ENCODE measurements at places on chromosomes 13 and 19. TPM values are rescaled to one million over a fixed set of nuclear protein-coding genes. Genes with fewer than 3 reads are reported as not detected.

GRCh38 chr19:34128558-34129250, 43.6 kb upstream of the LSM14A start:
- DNase-seq: no peak

DNA sequence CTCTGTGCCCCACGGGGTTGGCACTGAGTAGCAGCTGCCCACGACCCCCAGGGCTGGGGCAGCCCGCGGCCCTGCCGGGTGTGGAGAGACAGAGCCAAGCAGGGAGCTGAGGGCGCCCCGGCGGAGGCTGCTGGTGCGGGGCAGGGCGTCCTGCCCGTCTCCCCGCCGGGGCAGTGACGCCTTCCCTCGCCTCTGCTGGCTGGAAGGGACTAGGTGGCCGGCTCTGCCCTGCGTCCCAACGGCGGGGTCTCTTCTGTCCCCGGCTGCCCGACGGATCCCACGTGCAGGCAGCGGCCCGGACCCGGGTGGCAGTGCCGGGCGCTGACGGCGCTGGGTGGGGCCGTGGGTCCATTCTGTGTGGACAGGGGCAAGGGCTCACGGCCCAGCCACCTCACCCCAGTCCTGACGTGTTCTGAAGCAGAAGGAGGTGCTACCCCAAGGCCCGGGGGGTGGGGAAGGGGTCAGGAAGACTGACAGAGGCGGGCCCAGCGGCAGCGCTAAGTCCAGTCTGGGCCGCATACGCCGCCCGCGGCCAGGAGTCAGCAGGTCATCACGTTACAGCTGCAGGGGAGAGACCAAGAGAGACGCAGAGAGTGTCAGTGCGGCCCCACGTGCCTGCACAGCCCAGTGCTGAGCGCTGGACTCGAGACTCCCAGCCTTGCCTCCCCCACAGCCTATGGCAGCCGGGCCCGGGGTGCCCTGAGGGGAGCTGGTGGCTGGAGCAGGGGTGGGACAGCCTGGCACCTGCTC, 15.1 kb upstream of the PLPP2 start:
- DNase-seq: no peak

DNA sequence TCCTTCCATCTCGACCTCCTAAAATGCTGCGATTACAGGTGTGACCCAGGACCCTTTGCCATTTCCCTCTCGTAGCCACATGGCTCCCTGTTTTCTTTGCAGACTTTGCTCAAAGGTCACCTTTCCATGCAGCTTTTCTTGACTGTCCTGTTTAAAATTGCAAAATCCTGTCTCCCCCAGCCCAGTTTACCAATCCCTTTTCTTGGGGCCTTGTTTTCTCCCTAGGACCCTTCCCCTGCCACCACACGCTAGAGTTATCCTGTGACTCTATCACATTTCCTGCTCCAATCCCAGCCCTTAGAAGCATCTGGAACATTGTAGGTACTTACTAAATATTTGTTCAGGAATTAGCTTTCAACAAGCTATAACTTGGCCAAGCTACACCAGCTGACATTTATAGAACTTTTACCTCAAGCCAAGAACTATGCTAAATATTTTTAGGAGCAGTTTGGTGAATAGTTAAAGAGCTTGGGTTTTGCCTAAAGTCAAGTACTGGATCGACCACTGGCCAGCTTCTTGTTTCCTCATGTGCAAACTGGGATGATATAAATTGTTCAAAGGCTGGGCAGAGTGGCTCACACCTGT, 9.1 kb upstream of the SERTAD3 start:
- no peak for DNase-seq

GRCh38 chr13:49459580-49459979, 15.5 kb downstream of the SETDB2 start:
- DNase-seq: no peak

DNA sequence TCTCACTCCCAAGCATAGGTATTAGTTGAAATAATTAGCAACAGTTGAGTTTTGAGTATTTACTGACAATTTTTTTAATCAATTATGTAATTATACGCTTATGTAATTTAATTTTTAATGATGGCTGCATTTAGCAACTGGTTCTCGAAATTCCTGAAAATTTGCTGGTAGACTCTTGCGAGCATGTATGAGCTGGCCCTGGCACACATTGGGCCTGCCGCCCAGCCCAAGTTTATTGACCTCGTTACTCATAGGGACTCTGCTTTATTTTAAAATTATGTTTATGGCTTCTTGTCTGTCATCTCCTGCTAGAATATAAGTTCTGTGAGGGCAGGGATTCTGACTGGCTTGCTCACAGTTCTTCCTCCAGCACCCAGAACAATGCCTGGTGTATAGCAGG, 6.7 kb downstream of the KLK14 start:
- DNase-seq: no peak

- DNase-seq: no peak
Measured at GRCh38 chr19:19627621-19628500, at the start of gene LPAR2. Gene LPAR2 (minus strand): TSS chr19:19628220. CDS start chr19:19627275, 945 bp downstream.

- no peak for DNase-seq
Measured at GRCh38 chr13:76148926-76149325, 512.8 kb downstream of the LMO7 start.

DNA sequence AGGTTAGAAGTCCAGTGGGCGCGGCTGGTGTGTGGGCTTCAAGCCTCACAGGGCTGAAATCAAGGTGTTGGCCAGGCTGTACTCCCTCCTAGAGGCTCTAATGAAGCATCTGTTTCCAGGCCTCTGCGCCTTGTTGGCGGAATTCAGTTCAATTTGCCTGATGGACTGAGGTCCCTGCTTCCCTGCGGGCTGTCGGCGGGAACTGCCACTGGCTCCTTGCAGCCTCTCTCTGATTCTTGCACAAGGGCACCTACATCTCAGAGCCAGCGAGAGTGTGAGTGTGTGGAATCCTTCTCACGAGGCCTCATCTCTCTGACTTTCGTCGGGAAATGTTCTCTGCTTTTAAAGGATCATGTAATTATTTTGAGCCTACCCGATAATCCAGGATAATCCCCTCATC, 128.6 kb downstream of the DLEU7 start:
- no peak for DNase-seq

DNA sequence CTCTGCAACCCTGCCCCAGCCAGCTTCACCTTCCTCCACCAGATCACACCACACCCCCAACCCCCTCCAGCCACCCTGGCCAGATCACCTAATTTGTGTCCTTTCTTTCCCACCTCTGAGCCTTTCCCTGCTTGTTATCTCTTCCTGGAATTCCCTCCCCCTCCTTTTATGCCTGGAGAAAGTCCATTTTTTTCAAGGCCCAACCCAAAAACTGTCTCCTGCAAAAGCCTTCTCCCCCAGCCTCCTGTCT, 5.3 kb upstream of the TLE2 start:
- no peak for DNase-seq

- no peak for DNase-seq
Measured at GRCh38 chr13:54563286-54563685, 1534.7 kb downstream of the OLFM4 start.

DNA sequence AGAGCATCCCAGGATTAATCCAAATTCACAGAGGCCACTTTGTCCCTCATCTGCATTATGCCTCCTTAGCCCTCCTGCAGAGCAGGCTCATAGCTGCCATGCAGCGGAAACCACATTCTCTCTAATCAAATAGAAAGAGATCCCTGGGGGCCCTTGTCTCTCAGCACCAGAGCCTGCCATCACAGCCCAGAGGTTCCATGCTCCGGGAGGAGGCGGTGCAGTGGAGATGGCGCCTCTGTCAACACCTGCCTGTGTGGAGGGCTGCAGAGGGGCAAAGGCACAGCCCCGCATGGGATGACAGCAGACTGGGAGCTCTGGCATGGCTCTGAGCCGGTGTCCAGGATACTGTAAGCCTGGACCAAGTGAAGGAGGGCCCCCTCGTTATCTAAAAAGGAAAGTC, 111.3 kb downstream of the SLC7A1 start:
- DNase-seq: no peak

DNA sequence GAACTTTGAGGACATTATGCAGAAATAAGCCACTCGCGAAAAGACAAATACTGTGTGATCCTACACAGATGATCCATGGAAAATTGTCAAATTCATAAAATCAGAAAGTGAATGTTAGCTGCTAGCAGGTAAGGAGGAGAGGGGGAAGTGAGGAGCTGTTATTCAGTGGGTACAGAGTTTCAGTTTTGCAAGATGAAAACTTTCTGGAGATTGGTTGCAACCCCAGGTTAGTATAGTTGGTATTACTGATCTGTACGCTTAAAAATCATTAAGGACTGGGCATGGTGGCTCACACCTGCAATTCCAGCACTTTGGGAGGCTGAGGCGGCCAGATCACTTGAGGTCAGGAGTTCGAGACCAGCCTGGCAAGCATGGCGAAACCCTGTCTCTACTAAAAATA, 17.9 kb downstream of the ZNF101 start:
- DNase-seq: no peak

The ANKLE1 gene
- polyA plus RNA-seq: 0.95 TPM

The RUBCNL gene
- polyA plus RNA-seq: 2.5 TPM

The EDDM13 gene
- polyA plus RNA-seq: 1.4 TPM

The HCN2 gene
- 0.40 TPM for polyA plus RNA-seq

The STAP2 gene
- polyA plus RNA-seq: 28.7 TPM

The PROZ gene
- 4.3 TPM for polyA plus RNA-seq

The PSG6 gene
- polyA plus RNA-seq: not detected

The YJEFN3 gene
- polyA plus RNA-seq: 9.3 TPM
